ENCODE measurements at places on chromosomes 3 and 15.

- DNase-seq: no peak
Measured at GRCh38 chr3:17602126-17602525, 140.3 kb downstream of the TBC1D5 start.

GRCh38 chr3:184780981-184781515 is 30.9 kb upstream of the VPS8 start:
- DNase-seq: no peak

DNA sequence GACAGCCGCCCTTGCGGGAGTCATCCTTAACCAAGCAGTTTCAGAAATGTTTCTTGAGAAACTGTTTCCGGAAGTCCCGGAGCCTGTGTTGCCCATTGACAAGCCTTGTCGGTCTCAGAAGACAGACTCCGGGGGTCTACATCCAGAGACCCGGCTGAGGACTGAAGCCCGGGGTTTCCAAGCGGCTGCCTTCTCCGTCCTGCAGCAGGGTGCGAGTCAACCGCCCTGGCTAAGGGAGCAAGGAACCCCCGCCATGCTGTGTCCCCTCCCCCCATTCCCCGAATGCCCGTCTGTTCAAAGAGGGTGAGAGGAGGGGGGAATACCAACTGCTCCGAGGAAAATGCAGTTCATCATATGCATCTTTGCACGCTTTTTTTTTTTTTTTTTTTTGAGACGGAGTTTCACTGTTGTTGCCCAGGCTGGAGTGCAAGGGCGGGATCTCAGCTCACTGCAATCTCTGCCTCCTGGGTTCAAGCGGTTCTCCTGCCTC is 61.6 kb downstream of the ATP1B3 start:
- no peak for DNase-seq

DNA sequence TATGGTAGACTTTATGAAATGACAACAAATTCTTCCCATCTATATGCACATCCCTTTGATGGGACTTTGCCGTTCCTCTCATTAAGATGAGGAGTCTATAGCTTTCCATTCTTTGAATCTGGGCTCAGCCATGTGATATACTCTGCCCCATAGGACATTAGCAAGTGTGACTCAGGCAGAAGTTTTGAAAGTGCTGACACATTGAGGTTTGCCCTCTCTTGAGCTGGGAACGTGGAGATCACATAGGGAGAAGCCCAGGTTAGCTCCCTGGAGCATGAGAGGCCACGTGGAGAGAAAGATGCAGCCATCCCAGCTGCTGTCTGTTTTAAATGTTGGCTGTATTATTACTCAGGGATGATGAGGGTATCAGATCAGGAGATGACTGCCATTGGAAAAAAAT is 67.7 kb upstream of the OXTR start:
- no peak for DNase-seq

DNA sequence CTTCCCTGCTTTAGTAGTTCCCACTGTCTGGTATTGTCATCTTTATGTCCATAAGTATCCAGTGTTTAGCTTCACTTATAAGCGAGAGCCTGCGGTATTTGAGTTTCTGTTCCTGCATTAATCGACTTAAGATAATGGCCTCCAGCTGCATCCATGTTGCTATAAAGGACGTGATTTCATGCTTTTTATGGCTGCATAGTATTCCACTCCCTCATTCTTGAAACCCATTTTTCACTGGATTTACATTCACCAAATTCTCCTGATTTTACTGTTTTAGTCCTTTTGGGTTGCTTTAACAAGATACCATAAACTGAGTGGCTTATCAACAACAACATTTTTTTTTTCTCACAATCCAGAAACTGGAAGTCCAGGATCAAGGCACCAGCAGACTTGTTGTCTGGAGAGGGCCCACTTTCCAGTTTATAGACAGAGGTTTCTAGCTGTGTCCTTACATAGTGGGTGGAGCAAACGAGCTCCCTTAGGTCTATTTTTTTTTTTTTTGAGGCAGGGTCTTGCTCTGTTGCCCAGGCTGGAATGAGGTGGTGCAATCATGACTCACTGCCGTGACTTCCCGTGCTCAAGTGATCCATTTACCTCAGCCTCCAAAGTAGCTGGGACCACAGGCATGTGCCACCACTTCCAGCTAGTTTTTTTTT is 6.1 kb upstream of the TICRR start:
- no peak for DNase-seq

- DNase-seq: no peak
Measured at GRCh38 chr3:21694506-21694905, 56.5 kb downstream of the ZNF385D start.

- DNase-seq: peak; percentile 54
Measured at GRCh38 chr15:90665288-90666134, 51.6 kb upstream of the BLM start.

GRCh38 chr15:75195766-75196241 is 5.9 kb upstream of the C15orf39 start:
- no peak for DNase-seq

GRCh38 chr3:130527426-130527825 is 10.4 kb downstream of the COL6A6 start:
- no peak for DNase-seq

- DNase-seq: no peak
Measured at GRCh38 chr15:94445566-94446160, 214.3 kb downstream of the MCTP2 start.

DNA sequence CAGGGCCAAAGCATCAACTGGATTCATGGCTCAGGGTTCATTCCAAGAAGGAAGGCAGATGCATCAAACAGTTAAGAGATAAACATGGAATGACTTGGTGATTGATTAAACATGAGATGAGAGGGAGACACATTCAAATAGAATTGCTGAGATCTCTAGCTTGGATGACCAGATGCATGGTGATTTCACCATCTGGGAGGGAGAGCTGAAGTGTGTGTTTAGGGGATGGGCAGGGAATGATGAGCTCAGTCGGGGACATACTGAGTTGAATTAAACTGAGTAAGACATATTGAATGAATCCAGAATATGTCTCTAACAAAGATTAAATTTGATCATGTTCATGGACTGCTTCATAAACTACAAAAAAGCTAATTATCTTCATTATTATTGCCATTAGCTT is 35.5 kb downstream of the CADPS start:
- DNase-seq: no peak

- DNase-seq: no peak
Measured at GRCh38 chr15:47887241-47887800, 170.0 kb downstream of the SEMA6D start.

GRCh38 chr3:168052515-168052914 is 43.2 kb downstream of the GOLIM4 start:
- no peak for DNase-seq

All from renal pelvis (tissue), 12 donors.